Hippocampal formation (tissue), 2 donors: ENCODE measurements at places on chromosomes 7 and 10.
A peak's percentile ranks its signal among the peaks of the same experiment; 100 is the strongest.

- no peak for DNase-seq
Measured at GRCh38 chr7:91852263-91852741, 28.2 kb downstream of the MTERF1 start.

- DNase-seq: peak; percentile 59
Measured at GRCh38 chr7:5699467-5700384, 81.7 kb downstream of the RNF216 start.

- DNase-seq: no peak
Measured at GRCh38 chr7:73647725-73648592, 19.7 kb upstream of the VPS37D start.

DNA sequence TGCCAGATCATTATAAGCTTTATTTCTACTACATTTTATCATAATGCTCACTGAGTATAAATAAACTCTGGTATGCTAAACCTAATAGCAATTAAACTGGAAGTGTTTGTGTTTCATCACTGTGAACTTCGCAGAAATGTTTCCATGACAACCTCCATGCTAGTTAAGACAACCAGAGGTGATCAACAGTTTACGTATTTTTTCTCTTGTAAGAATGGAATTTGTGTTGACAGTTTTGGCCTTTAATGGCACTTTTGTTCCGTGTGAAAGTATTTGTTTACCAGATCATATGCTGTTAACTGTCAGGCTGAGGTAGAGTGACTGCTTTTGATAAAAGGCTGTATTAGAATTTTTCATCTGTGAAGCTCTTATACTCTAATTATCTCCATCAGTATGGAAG, 212.1 kb upstream of the PPP1R3A start:
- no peak for DNase-seq

DNA sequence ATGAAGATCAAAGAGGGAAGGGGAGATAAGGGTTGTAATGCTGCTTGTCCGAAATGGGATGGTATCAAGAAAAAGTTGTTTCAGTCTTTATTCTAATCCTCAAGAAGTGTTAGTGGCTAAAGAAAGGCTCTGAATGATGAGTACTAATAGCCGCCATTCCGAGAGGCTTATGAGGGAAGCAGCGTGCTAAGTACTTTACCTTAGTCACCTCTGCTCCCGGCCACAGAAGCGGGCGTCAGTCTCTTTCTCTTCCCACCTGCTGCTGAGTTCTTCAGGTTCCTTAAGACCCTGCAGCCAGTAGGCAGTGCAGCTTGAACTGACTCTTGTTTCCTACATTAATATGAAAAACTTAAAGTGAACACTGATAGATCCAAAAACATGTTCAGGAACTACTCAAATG, 73.1 kb downstream of the EEPD1 start:
- DNase-seq: no peak

- no peak for DNase-seq
Measured at GRCh38 chr10:86413046-86413728, 46.6 kb upstream of the GRID1 start.

DNA sequence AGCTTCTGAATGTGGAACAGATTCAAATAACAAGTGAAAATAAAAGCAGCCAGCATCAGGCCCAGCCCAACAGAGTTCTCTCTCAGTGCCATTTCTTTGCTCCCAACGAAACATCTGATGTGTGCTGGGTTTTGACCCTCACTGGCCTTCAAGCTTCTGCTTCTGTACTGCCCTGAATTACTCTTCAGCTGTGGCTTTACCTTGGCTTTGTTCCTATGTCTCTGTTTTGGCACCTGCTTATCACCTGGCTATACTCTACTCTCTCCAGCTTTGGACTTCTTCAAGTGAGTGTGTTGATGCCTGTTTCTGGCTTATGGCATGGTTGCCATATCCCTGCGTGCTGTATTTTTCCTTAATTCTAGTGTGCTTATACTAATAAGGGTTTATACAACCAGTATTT, 768.3 kb downstream of the SORCS1 start:
- no peak for DNase-seq
